ENCODE measurements at places on chromosomes 5 and 9.

- no peak for DNase-seq
Observed at GRCh38 chr9:91992461-91993041, 42.5 kb upstream of the ROR2 start.

- no peak for DNase-seq
Observed at GRCh38 chr9:85108229-85108628, 438.7 kb downstream of the NTRK2 start.

- DNase-seq, result no peak
Observed at GRCh38 chr5:160291467-160291866, 20.9 kb downstream of the CCNJL start.

DNA sequence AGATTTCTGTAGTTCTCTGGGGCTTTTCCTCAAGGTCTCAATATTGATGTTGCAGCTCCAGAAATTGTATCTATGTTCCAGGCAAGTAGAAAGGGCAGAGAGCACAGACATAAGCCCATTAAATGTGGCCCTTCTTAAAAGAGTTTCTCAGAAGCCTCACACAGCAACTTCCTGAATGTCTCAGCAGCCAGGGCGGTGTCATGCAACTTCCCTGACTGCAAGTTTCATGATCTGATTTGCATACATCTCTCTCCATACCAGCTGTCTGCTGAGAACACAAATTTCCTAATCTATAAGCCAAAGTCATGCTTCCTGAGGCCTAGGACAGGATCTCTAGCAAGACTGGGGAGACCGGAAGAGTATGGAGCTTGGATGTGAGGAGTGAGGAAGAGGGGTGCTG lies 13.0 kb downstream of the RGS7BP start:
- DNase-seq, result no peak

DNA sequence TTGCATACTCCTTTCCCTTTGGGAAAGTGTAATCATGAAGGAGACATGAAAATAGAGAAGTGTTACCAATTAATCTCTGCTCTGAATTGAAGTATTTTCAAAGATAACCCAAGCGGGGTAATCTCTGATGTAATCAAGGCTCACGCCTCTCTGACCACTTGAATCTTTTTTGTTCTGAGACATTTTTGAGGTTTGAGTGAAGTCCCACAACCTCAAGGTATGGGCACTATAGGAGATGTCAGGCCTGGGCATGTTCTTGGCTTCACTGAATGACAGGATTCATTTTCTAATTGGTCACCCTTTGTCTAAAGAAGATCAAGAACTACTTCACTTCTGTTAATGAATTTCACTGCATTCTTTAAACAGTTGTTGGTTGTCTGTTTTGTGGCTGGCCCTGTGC lies 23.7 kb downstream of the ENHO start:
- no peak for DNase-seq

DNA sequence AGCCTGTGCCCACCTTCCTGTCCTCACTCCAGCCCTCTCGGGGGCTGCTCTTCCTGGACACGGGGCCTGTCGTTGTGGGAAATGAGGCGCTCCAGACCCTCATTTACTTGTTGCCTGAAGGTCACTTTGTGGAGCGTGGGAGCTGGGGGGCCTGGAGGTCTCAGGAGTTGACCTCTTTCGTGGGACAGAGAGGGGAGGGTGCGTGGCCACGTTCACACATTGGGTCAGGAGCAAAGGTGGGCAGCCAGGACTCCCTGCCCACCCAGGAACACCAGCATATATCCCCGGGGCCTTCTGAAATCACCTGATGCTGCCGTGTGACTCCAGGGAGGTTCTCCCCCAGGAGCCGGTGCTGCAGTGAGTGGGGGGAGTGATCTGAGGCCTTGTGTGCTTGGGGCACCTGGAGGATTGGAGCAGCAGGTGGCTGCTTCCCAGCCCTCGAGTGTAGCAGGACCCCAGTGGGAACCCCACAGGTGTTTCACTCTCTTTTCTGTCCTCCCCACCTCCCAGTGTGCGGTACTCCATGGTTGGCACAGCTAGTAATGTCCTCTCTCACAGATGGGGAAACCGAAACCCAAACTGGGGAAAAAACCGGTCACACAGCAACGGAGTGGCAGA lies 20.3 kb downstream of the NCS1 start:
- no peak for DNase-seq

GRCh38 chr9:69527454-69527853 lies 144.7 kb downstream of the APBA1 start:
- no peak for DNase-seq

DNA sequence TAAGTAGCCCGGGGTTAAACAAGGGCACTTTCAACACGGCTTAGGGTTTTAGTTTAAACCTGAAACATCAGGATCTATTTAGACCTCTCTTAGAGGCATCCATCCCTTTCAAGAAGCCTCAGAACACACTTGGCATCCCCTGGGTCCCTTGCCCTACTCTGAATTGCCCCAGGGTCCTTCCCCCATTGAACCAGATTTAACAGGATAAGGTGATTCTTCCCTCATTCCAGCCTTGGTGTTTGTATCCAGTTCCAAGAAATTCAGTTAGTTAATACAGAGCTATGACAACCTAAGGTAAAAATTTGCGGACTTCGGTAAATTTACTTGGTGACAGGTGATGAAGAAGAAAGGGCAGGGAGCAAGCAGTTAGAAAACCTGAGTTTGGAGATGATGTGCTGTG lies 35.8 kb upstream of the GLIS3 start:
- DNase-seq, result no peak

DNA sequence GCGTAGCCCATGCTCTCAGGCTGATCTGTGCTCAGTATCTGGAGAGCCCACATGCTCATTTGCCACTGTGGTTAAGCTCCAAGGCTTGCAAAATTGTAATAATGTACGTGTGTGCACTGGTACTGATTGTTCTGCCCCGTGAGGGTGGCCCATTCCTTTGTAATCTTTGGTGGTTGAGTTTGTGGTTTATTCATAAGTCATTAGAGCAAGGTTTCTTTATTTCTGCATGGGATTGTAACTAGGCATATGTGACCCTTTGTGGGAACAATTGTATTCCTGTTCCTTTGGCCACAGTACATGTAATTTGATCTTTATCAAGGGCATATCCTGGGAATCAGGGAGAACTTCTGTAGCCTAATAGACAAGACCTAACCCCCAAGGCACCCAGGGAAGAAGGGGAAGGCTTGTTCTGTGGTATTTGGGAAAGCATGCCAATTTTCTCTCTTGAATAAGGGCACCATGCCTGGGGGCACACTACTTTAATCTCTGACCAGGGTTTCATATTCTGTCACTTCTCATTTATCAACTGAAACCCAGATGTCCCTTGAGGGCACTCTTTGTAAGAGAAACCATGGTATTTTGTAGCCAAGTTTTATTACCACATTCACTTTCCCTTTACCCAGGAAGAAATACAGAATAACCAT lies 74.6 kb downstream of the NPR3 start:
- no peak for DNase-seq

- no peak for DNase-seq
Observed at GRCh38 chr9:82621447-82621846, 441.5 kb downstream of the RASEF start.

GRCh38 chr5:83846624-83847350 lies 126.1 kb upstream of the HAPLN1 start:
- DNase-seq, result peak; percentile 23

- DNase-seq, result no peak
Observed at GRCh38 chr5:124342986-124343385, 403.5 kb downstream of the ZNF608 start.

DNA sequence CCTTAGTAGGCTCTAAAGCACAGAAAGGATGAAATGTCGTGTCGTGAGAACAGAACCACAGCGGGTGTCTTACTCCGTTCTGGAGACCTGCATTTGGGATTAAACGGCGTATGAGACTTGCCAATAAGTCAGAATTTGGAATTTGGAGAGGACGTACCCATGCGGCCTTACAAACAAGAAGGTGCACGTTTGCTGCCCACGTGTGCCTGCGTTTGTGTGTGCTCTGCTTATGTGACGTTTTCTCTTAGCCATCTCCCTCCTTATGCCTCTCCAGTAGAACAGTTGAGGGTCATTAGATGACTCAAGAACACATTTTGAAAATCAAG lies 171.6 kb upstream of the OTULINL start:
- DNase-seq, result no peak

DNA sequence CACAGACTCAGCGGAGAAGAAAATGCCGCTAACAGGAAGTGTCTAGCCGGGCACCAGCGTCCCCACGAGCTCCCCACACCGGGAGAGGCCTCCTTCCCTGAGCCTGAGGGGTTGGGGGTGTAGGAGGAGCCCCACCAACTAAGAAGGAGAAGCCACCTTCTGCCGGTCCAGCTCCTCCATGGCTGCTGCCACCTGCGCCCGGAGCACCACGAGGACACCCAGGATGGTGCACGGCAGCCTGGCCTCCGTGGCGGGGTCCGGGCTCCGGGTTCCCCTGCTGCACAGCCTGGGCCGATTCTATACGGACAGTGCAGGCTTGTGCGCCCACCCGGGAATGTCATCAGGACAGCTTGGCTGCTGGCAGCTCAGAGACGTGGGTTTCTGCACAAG lies 297 bp downstream of the LCN8 start:
- DNase-seq, result no peak

DNA sequence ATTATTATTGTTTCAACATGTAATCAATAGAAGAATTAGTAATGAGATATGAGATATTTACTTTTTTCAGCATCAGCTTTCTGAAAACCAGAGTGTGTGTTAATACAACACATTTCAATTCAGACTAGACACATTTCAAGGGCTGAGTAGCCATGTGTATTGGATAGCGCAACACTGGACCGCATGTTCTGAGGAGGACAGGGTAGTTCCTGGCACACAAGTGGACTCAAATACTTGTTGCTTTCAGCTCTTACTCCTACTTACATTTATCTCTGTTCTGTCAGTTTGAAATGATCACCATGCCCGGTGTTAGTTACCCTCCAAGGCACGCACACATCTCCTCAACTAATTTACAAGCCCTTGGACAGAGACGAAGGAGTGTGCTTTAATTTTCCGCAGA lies 126.6 kb downstream of the SLC24A2 start:
- no peak for DNase-seq

GRCh38 chr9:113978725-113979342 lies 99.3 kb downstream of the AMBP start:
- DNase-seq, result no peak

- DNase-seq, result no peak
Observed at GRCh38 chr9:116464987-116465571, 222.0 kb upstream of the TRIM32 start.

GRCh38 chr5:107248066-107248695 lies 422.6 kb downstream of the EFNA5 start:
- peak; percentile 1 for DNase-seq

DNA sequence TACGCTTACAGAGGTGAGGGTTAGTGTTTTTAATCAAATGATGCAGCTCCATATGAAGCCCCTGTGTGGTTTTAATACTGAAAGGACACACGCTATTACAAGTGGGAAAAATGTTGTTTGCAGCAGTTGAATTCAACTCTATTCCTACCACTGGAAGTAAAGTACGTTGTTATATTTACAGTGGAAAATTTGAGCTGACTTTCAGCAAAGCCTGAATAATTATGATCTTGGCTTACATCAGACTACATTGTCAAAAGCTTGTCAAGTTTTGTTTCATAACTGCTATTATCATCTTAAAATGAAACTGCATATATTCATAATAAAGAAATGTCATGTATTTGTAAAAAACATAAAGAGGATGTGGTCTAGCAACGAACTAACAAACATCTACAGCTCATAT lies 818.5 kb downstream of the SEMA5A start:
- no peak for DNase-seq

GRCh38 chr5:80916676-80917075 lies 43.5 kb upstream of the RASGRF2 start:
- no peak for DNase-seq

DNA sequence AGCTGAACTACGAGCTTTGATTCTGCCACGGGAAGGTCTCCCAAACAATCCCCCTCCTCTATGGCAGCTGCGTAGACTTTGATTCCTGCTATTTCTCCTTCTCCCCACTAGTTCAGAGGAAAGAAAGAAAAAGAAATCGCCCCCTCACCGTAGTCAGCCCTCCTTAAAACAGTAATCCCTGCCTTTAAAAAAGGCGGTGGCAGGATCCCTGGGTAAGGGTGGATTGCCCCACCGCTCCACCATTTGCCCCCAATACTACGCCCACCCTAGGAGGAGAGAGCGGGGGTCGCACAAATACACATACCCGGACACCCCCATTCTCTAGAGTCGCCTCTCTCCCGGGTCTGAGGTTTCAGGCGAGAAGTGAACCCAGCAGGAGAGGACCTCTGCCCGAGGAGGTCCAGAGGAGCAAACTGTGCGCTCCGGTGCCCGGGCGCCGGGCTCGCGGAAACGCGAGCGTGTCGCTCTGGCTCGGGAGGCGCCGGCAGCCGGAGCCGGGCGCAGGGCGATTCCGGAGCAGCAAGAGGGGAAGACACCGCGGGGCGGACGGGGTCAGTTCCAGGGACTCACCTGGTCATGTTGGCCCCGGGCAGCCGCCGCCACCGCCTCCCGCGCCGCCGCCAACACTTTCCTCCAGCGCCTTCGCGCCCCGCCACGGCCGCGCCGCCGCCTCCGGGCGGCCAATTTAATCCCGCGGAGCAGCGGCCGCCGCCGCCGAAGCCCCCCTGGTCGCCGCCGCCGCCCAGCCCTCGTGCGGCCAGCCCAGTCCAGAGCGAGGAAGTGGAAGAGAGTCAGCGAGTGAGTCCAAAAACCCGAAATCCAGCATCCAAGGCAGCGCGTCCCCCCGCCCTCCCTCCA lies 1057.7 kb upstream of the DMAC1 start:
- no peak for DNase-seq

GRCh38 chr5:81121836-81122630 lies 111.1 kb upstream of the CKMT2 start:
- DNase-seq, result no peak

- no peak for DNase-seq
Observed at GRCh38 chr5:73522989-73523388, 24.7 kb downstream of the BTF3 start.

GRCh38 chr9:5015934-5016333 lies 30.9 kb downstream of the JAK2 start:
- no peak for DNase-seq

- DNase-seq, result no peak
Observed at GRCh38 chr5:159290741-159291140, 27.7 kb downstream of the UBLCP1 start.

GRCh38 chr5:17277907-17278306 lies 60.5 kb downstream of the BASP1 start:
- no peak for DNase-seq

DNA sequence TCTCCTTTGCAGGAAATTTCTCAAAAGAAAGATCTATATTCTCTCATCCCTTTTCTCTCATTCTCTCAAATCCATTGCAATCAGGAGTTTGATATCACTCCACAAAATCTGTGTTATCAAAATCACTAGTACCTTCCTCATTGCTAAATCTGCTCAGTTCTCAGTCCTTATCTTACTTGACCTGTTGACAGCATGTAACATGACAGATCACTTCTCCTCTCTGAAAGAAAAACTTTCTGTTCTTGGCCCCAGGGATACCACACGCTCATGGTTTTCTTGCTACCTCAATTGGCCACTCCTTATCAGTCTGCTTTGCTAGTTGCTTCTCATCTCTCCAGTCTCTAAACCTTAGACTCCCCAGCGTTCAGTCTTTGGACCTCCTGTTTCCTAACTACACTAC lies 22.1 kb downstream of the SRP19 start:
- no peak for DNase-seq

DNA sequence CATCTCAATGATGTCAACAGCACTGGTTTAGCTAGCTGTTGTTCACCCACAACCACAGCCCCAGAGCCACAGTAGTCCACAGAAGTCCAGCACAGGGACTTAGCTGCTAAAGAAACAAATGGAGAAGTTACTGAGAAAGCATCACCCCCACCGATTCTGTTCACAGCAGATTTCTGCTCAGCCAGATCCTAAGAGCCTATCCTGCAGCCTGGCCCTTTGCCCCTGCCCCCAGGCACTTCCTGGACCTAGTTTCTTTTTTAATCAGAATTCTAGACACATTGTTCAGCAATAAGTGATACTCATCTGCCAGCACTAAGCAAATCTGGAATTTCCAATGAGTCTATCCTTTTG lies 7.4 kb downstream of the B4GALT1 start:
- peak; percentile 28 for DNase-seq
